ENCODE measurements at places on chromosomes 16 and 17.
A peak's percentile ranks its signal among the peaks of the same experiment; 100 is the strongest.

DNA sequence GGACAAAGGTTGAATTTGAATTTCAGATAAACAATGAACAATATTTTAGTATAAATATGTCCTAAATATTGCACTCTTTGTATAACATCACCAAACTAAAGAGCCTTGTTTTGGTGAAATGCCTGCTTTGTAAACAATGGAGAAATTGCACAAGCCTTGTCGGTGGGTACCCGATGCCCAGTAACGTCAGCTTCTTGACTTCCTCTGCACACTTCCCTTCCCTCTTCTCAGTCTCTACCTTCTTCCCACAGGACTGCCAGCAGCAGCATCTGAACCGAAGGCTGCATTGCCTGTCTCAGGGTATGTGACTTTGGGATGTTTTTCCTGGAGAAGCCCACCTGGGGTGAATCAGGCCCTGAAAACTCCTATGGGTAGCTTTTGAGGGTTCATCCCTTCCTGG is 113.9 kb downstream of the UTP18 start:
- no peak for DNase-seq

- no peak for DNase-seq
Observed at GRCh38 chr17:15496735-15497670, 29.6 kb upstream of the CDRT4 start.

- DNase-seq, result no peak
Observed at GRCh38 chr17:68060336-68060735, 24.8 kb downstream of the KPNA2 start.

DNA sequence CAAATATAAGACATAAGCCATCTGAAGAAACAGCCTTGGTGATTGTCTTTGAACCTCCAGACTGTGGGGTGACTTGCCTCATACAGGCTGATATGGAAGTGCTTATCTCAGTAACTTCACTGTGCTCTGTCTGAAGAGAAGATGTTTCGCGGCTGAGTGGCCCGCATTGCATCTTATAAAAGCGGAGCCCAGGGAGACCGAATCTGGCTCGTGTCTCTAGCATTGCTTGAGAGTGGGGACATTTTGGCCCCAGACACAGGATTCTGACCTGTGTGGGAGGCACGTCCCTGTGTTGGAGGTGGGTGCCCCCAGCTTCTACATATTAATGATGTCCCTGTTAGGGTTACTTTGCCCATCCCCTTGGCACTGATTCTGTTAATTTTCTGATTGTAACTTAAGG is 66.4 kb downstream of the METRNL start:
- no peak for DNase-seq

- DNase-seq, result no peak
Observed at GRCh38 chr16:46812781-46813540, 18.0 kb downstream of the C16orf87 start.

GRCh38 chr17:4534928-4535666 is 20.1 kb downstream of the MYBBP1A start:
- DNase-seq, result no peak

- peak; percentile 71 for DNase-seq
Observed at GRCh38 chr16:22321340-22322001, 24.3 kb downstream of the POLR3E start.

GRCh38 chr16:89017543-89018281 is 40.7 kb upstream of the CBFA2T3 start:
- DNase-seq, result no peak

- no peak for DNase-seq
Observed at GRCh38 chr17:600576-601243, 113.9 kb downstream of the VPS53 start.

DNA sequence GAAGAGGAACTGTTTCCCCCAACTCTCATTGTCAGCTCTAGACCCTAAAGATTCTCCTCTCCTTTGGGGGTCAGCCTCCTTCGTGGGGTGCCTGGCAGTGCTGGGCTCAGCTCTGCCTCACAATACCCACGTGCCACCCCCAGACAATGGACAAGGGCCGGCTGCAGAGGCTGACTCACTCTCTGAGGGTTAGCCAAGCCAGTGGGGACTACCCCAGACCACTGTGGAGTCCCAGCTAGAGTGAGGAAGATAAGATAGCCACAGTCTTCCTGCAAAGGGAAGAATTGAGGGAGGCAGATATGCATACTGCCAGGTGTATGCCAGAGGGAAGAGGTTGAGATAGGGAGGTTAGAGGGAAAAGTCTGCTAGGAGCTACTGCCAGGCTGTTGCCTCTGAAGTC is 13.5 kb upstream of the MTMR4 start:
- no peak for DNase-seq

- peak; percentile 71 for DNase-seq
Observed at GRCh38 chr16:1413684-1414531, 596 bp downstream of the UNKL start.

GRCh38 chr16:84503751-84504395 is 586 bp downstream of the MEAK7 start:
- no peak for DNase-seq

- DNase-seq, result no peak
Observed at GRCh38 chr16:47358816-47359215, 102.0 kb downstream of the ITFG1 start.

DNA sequence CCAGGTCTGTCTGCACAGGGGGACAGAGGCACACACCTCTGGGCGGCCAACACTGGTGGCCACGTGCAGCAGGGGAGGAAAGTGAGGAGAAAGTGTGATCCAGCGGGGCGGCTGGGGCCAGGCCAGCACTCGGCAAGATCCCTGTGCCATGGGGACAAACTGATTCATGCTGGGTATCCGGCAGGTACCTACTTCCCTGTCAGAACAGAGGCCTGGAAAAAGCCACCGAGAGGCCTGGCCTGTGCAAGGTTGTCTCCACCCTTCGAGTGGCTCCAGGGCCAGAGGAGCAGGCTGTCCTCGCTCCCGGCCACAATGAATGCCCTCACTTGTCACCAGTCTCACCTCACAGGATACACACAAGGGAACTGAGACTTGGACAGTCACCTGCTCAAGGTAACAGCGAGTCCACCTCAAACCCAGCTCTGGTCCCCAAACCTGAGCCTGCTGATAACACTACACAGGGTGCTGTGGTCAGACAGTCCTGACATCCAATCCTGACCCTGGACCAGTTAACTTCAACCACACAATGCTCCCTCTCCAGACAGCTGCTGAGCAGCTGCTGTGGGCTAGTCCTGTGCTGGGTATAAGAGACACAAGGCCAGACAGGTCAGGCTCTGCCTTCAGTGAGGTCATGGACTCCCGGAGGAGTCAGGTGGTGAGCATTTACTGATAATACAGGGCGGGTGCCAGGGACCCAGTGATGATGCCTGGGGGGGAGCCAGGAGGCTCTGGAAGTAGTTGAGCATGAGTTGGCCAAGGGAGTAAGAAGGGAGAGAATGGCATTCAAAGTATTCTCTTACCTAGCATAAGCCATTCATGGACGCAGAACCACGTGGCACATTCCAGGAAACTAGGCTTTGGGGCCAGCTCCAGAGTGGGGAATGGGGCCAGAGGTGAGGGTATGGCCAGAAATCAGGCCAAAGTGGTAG is 53.0 kb downstream of the VAC14 start:
- DNase-seq, result no peak
